ENCODE measurements at places on chromosomes 7 and 10. TPM values are rescaled to one million over a fixed set of nuclear protein-coding genes. Genes with fewer than 3 reads are reported as not detected.

- H3K4me3 ChIP-seq, result no peak overlapping the region
- no peaks in the 10 kb centered on the region for H3K4me1 ChIP-seq
- no peak for DNase-seq
- H3K36me3 ChIP-seq, result peaks cover 97% of the 10 kb centered on the region
- H3K27ac ChIP-seq, result no peak overlapping the region
Measured at GRCh38 chr7:102203218-102203617, 83.5 kb upstream of the SH2B2 start.

The LDB3 gene
- 42.3 TPM for total RNA-seq

The C10orf62 gene
- not detected for total RNA-seq

DNA sequence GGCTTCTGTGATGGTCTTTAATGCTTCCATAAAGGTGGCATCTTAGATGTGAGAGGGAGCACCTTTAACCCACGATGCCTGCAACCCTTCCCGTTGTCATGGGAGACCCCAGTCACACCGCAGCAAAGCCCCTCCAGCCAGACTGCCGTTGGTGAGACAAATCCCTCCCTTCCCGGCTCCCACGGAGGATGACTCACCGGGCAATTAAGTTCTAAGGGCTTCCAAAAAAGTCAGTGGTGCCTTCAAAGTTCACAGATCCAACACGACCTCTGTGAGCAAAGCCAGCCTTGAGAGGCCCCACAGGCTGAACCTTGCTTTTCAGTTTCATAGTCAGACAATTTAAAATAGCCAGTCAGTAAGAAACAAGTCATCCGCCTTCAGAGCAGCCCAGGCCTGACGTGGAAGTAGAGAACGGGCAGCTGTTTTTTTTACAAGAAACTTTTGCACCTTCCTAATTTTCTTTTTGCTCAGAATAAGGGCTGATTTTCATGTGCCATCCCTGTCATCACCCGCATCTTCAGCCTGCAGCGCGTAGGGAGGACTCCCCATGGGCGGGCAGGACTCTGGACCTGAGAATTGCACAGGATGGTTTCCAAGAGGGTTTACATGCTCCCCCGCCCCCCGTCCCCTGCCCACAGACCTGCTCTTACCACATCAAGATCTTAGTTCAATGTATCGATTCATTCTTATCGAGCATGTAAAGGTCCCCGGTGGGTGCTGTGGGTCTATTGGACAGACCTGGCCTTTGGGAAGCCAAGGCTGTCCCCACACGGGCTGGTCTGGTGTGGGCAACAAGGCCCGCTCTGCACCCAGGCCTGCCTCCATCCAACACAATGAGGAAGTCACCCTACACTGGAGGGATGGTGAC is 333.9 kb downstream of the DNAJB6 start:
- no peak overlapping the region for H3K27ac ChIP-seq
- no peak overlapping the region for H3K4me3 ChIP-seq
- DNase-seq, result no peak
- no peaks in the 10 kb centered on the region for H3K36me3 ChIP-seq
- peaks cover 44% of the 10 kb centered on the region for H3K27me3 ChIP-seq

The H2BK1 gene
- total RNA-seq, result not detected

All from esophagus muscularis mucosa (tissue), 4 donors.